ENCODE measurements at places on chromosomes 13 and 19.

DNA sequence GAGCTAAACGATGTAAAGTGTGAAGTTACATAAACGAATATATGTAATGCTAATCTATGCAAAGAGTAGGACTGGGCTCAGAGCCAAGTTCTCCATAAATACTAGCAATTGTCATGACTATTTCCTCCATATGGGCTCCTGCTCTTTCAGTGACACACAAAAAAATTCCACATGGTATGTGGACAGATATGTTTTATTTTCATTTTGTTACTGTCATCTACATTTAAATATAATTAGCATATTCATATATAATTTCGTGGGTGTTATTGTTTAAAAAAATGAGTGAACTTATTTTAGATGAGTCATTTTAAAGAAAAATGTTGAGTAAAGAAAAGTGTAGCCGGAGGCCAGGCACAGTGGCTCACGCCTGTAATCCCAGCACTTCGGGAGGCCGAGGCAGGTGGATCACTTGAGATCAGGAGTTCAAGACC is 5.0 kb upstream of the IGSF23 start:
- no peak for DNase-seq

DNA sequence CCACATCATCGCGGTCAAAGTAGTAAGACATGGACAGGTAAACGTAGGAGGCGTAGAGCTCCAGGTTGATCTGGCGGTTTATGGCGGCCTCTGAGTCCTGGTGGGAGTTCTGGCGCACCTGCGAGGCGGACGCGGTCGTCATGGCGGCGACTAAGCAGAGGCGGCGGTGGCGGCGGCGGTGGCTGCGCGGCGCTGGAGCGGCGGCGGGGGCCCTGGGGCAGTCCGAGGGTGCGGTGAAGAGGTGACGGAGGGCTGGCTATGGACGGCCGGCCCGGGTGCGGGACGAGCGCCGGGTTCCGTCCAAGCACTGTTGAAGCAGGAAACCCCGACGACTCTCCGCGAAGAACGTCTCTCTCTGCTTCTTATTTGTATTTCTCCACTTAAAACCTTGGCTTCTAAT is 484.3 kb upstream of the SGCG start:
- no peak for DNase-seq

- DNase-seq = no peak
Measured at GRCh38 chr13:75825161-75825560, 189.0 kb downstream of the LMO7 start.

- no peak for DNase-seq
Measured at GRCh38 chr19:3105641-3106508, 11.7 kb downstream of the GNA11 start.

DNA sequence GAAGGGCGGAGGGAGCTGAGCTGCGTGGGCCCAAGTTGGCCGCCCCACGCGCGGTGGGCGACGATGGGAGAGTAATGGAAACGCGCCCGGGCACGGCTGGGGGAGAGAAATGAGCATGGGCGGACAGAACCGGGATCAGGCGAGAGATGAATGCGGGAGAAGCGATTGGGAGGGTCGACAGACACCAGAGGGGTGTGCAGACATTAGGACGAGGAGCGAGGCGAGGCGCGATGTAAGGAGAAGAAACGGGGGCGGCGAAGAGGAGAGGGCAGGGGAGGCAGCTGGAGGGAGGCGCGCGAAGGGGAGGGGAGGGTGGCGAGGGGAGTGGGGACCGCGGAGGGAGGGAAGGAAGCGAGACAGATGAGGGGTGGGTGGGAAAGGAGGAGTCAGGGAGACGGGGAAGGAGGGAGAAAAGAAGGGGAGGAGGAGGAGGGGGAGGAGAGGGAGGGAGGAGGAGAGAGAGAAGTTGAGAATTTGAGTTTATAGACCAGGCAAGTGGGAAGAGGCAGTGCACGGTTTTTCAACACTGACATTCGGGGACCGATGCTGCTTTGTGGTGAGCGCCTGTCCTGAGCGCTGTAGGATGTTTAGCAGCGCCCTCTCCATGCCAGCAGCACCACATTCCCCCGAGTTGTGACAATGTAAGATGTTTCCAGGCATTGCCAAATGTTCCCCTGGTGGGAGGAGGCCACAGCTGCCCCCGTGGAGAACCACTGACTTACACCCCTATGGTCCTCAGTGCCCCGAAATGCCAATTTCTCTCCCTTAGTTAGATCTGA is at the start of gene SHISA7:
Gene SHISA7, minus strand, starts transcription at position 256 of the 779 bp plus-strand sequence. CDS start 437 bp downstream, outside the sequence.
- DNase-seq = no peak

DNA sequence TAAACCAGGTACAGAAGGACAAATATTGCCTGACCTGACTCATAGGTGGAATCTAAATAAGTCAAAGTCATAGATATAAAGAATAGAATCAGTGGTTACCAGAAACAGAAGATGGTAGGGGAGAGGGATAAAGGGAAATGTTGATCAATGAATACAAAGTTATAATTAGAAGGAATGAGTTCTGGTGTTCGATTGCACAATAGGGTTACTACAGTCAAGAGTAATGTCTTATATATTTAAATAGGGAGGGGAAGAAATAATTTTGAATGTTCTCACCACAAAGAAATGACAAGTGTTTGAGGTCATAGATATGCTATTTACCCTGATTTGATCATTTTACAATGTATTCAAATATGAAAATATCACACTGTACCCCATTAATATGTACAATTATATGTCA is 1541.2 kb downstream of the SLITRK1 start:
- no peak for DNase-seq

GRCh38 chr13:79874396-79875360 is 393.7 kb downstream of the NDFIP2 start:
- DNase-seq = no peak

DNA sequence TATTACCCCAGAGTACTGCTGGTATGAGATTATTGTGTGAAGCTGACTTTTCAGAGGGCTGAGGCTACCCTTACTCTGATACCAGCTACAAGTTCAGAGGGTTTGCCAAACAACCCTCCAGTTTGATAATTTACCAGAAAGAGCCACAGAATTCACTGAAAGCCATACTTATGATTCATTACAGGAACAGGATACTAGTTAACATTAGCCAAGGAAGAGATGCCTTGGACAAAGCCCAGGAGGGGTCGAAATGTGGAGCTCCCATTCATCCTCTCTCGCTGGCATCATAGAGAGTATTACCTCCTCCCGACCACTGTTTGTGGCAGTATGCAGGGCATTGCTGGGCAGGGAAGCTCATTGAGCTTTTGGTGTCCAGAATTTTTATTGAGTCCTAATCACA is 364.3 kb downstream of the KCNRG start:
- no peak for DNase-seq

- DNase-seq = no peak
Measured at GRCh38 chr13:93624311-93624777, 397.7 kb downstream of the GPC6 start.

GRCh38 chr19:926323-926588 is 421 bp downstream of the ARID3A start:
- no peak for DNase-seq
